ENCODE measurements at places on chromosomes 5 and 9. TPM values are rescaled to one million over a fixed set of nuclear protein-coding genes. Genes with fewer than 3 reads are reported as not detected.

DNA sequence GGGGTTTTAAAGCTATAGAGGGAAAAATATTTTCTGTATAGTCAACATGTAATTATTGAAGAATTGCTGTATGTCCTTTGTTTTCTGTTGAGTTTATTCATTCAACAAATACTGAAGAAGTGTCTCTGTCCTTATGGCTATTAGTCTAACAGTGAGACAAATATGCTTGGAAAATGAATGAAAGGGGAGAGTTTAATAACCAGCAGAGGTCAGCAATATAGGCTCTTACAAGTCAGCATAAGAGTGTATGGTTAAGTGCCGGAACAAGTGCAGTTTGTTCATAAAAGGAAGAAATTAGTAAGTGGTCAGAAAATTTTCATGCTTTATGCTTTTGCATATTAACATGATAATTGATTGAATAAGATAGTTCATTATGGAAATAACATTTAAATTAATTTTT is 3.6 kb downstream of the SCAMP1 start:
- no peak for DNase-seq

DNA sequence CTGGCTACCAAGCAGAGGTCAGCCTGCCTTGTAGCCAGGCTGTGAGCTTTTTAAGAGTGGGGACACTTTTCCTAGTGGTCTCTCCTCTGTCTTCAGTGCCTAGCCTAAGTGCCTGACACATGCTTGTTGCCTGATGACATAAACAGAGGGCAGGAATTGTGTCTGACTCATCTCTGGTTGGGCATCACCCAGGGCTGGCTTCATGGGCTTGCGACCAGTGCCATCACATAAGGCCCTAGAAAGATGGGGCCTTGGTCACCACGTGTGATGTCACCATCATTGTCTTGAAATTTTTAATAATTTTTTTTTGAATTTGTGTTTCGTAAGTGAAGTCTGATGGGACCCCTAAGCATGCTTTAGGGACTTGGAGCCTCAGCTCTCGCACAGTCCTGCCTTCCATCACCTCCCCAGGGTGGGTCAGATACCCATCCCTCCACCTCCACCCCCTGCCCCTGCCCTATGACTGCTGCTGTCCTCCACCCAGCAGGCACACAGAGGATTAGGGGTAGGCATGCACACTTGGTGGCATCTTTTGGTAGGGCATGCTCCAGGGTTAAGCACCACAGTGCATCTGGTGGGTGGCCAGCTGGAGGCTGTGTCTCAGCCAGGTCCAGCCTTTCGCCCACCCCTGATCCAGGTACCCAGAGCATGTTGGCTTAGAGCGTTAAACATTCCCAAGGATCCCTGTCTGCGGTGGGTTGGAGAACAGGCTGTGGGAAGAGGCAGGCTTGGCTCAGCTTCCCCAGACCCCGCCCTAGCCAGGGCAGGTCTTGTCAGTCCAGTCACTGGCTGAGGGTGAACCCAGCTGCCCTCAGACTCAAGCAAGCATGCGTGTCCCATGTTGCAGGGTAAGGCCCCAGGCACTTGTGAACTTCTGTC is 80.1 kb upstream of the SH3PXD2B start:
- peak; percentile 40 for DNase-seq

- DNase-seq: no peak
These were observed 5.1 kb downstream of the RGS14 start for GRCh38 chr5:177362610-177363507.

DNA sequence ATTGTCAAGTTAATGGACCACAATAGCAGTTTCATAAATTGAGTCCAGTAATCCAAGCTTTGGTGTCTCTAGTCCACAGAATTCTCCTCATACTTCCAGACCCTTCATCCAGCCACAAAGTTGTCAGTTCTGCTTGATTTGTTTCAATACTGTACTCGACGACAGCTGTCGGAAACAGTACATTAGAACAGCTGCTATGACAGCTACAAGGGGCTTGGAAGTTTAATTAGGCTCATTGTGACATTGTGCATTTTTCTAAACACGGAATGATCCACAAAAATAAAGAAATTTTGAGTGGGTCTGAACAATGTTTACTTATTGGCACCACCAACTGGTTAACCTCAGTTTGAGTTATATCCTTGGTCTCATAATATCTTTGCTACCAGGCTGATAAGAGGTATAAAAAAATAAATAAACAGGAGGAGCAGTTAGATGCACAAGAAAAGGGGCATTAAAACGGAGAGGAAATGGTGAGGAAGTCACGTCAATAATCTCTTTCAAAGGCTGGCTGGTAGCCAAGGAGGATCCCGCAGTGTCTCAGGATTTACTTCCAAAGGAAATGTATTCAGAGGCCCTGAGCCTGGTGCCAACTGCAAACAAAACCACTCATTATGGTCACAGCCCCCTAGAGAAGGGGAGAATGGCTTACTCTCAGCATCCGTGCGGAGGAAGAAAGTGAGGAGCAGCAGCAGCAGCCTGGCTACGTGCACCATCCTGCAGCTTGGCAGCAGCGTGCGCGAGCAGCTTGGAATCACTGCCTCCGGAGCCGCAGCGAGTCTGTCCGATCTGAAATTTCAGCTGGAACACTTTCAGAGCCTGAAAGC is 933.8 kb upstream of the DMAC1 start:
- no peak for DNase-seq

DNA sequence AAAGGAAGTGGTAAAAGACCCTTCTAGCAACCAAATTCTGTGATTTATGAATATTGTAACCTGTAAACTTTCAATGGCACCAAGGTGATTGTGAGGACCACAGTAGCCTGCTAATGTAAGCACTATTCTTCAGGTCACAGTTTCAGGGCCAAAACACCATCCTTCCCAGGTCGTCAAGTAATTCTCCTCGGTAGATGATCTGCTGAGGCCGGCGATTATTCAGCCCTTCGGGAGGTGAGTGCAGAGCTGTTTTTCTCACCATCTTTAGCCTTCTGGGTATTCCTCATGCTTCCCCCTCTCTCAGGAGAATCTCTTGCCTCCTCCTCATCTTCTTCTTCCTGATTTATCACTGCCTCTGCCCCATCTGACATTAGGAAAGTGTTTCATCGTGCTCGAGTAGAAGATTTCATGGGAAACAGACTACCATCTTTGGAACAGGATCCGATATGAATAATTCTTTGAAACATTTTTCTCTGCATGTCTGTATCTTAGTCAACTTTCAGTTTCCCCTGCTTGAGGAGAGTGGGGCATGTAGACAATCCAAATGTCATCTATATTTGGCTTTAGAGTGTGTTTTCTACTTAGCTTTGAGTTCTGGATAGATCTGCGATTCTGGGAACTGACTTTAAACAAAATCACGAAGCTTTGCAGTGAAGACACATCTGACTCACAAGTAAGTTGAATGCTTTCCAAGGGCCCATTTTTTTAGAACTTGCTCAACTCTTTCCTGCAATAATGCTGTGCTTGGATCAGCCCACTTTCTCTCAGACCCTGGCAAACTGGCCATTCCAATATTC is 173.9 kb downstream of the AOPEP start:
- no peak for DNase-seq

DNA sequence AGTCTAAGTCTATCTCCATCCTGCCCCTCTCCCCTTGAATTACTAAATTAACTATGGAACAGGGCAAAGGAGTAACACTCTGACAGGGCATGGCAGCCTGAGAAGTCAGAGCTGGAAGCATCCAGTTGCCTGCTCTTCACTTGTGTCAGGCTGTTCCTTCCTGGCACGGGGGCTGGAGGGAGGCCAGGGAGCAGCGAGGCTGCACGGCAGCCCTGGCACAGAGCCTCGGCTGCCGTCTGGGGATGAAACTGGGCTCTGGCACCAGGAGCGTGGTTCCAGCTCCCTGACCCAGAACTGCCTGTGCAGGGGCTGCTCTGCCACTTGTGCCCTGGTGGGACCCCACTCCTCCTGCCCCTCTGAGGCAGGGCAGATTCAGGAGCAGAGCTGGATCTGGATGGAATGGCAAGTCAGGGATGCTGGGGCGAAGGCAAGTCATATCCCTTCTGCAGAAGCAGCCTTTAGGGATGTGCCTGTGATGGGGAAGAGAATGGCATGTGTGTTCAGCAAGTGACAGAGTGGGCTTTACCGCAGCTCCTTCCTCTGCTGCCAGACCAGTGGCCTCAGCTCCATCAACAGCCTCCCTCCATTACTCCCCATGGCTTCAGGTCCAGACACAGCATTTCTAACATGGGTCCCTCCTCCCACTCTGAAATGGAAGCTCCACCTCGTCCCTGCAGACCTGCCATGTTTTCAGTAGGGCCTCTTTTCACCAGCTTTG is 42.2 kb upstream of the PDE8B start:
- DNase-seq: peak; percentile 72

DNA sequence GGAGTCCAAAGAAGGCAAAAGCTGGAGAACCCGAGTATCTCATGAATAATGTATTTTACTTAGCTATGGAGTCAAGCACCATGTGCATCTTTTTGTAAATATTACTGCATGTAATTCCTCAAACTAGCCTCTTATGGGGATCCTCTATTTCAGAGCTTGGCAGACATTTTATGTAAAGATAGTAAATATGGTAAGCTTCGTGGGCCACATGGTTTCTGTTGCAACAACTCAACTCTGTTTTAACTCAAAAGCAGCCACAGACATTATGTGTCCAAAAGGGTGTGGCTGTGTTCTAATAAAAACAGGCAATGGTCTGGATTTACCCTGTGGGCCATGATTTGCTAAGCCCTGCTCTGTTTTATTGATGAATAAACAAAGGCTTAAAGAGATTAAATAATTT is 17.3 kb downstream of the DAPK1 start:
- no peak for DNase-seq

DNA sequence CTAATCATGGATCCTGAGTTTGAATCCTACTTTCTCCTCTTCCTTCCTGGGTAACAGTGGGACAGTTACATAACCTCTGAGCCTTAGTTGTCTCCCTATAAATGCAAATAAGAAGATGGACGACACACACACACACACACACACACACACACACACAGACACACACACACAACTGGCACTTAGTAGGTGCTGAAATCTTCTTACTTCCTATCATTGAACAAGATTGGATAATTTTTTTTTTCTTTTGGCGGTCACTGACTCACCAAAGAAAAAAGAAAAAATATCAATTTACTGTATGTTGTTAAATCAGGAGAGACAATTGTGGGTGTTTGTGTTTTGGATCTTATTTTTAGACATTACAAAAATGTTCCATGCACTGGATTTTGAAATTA is 28.4 kb upstream of the TNFSF8 start:
- DNase-seq: no peak

DNA sequence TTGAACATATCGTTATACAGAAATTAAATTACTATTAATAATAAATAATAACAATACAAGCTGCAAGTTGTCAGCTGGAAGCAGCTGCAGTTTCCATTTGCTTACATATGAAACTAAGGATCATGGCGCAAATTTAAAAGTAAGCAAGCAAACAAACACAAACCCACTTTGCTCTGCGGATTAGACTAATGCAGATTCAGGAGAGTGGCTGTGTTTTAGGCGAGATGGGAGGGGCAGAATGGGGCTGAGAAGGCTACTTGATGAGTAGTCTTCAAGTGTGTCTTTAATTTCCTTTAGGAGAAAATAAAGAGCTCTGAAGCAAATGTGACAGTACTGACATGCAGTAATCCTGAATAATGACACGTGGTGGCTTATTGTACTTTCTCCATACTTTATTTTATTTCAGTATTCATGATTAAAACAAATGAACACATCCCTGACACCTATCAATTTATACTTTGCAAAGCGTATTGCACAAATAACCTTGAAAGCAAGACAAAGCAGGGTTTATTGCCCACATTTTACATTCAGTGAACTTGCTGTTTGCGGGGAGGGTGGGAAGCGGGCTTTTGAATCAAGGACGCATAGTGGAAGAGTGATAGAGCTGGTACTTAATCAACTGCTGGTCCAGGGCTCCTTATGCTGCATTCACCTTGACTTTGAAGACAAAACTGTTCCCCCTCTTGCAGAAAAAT is 221.4 kb upstream of the TRIM32 start:
- DNase-seq: no peak

- DNase-seq: no peak
These were observed 105.0 kb downstream of the ACER2 start for GRCh38 chr9:19513671-19514275.

DNA sequence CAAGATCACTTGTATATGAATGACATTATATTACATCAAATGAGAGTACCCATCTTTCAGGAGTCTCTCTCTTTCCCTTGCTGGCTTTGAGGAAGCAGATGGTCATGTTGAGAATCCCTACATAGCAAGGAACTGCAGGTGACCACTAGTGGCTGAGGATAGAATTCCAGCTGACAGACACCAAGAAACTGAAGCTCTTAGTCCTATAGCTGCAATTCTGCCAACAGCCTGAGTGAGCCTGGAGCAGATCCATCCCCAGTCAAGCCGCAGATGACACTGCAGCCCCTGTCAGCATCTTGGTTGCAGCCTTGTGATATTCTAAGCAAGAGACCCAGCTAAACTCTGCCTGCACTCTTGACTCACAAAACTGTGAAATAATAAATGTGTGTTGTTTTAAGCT is 531.5 kb downstream of the CSNK1G3 start:
- no peak for DNase-seq

DNA sequence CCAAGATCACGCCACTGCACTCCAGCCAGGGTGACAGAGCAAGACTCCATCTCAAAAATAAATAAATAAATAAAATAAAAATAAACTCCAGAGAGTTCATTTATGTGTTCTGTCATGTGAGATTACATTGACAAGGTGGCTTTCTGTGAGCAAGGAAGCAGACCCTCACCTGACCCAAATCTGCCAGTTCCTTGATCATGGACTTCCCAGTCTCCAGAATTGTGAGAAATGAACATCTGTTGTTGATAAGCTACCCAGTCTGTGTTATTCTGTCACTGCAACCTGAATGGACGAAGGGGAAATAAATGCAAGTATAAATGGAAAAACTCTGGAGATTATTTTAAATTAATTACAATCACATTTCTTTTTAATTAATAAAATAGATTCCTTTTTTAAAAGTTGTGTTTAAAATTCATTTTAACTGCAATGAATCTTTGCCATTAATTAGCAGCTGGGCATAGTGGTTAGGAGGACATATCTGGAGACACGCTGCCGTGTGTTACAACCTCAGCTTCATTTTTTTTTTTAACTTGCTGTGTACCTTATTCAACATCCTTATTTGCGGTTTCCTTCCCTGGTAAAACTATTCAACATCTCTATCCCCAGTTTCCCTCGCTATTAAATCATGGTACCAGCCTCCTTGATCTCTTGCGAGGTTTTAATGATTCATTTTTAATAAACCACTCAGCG is 376.4 kb downstream of the CHSY3 start:
- no peak for DNase-seq

- DNase-seq: no peak
These were observed at the start of gene CBY3 for GRCh38 chr5:179680780-179681401. CBY3 (minus strand) TSS chr5:179681034; CDS start chr5:179680918, 116 bp downstream.

GRCh38 chr5:170562166-170562874 is 58.5 kb downstream of the KCNIP1 start:
- DNase-seq: peak; percentile 14

- DNase-seq: no peak
These were observed 98.1 kb downstream of the CDK5RAP2 start for GRCh38 chr9:120481846-120482245.

The ADAMTS16 gene
- total RNA-seq: 0.52 TPM

The IFNA14 gene
- not detected for total RNA-seq

The FAM78A gene
- total RNA-seq: 3.3 TPM

The LCP2 gene
- total RNA-seq: 21.7 TPM

The TRIO gene
- 216 TPM for total RNA-seq

The CYSRT1 gene
- total RNA-seq: 1.9 TPM

The RLN2 gene
- 0.55 TPM for total RNA-seq

The AFAP1L1 gene
- total RNA-seq: 8.4 TPM

The PCSK5 gene
- 13.8 TPM for total RNA-seq

The FCN2 gene
- total RNA-seq: 0.49 TPM

The MOB3B gene
- 9.4 TPM for total RNA-seq

Data from ureter (tissue), 1 donor.